ENCODE measurements at places on chromosomes 13 and 19.

GRCh38 chr19:14091081-14091812 is 696 bp upstream of the SAMD1 start:
- DNase-seq, result peak; percentile 94
- no peaks in the 10 kb centered on the region for H3K27me3 ChIP-seq
- H3K36me3 ChIP-seq, result peaks cover 40% of the 10 kb centered on the region
- peaks cover 17% of the 10 kb centered on the region for H3K4me1 ChIP-seq
- H3K27ac ChIP-seq, result peak overlapping the region; percentile 98

GRCh38 chr13:113805431-113806103 is 46.5 kb downstream of the TMEM255B start:
- DNase-seq, result no peak
- peaks cover 2% of the 10 kb centered on the region for H3K36me3 ChIP-seq
- H3K27ac ChIP-seq, result no peak overlapping the region

DNA sequence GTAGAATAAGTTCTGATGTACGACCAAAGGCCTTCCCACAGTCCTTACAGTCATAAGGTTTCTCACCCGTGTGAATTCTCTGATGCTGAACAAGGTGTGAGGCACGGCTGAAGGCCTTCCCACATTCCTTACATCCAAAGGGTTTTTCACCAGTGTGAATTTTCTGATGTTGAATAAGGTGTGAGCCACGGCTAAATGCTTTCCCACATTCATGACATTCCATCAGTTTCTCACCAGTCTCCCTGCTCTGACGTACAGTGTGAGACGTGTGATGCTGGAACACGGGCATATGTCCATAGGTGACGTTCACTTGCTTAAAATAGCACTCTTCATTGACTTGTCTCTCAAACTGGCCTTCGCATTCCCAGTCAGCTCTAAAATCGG is 31.0 kb upstream of the COX7A1 start:
- peaks cover 5% of the 10 kb centered on the region for H3K36me3 ChIP-seq
- H3K27me3 ChIP-seq, result no peaks in the 10 kb centered on the region
- no peak overlapping the region for H3K27ac ChIP-seq
- H3K4me1 ChIP-seq, result no peaks in the 10 kb centered on the region

- peaks cover 19% of the 10 kb centered on the region for H3K36me3 ChIP-seq
- H3K4me1 ChIP-seq, result peaks cover 35% of the 10 kb centered on the region
- H3K4me3 ChIP-seq, result peak overlapping the region; percentile 99
- peaks cover 3% of the 10 kb centered on the region for H3K27me3 ChIP-seq
These were observed 1.7 kb downstream of the ERCC5 start for GRCh38 chr13:102847272-102848234.

DNA sequence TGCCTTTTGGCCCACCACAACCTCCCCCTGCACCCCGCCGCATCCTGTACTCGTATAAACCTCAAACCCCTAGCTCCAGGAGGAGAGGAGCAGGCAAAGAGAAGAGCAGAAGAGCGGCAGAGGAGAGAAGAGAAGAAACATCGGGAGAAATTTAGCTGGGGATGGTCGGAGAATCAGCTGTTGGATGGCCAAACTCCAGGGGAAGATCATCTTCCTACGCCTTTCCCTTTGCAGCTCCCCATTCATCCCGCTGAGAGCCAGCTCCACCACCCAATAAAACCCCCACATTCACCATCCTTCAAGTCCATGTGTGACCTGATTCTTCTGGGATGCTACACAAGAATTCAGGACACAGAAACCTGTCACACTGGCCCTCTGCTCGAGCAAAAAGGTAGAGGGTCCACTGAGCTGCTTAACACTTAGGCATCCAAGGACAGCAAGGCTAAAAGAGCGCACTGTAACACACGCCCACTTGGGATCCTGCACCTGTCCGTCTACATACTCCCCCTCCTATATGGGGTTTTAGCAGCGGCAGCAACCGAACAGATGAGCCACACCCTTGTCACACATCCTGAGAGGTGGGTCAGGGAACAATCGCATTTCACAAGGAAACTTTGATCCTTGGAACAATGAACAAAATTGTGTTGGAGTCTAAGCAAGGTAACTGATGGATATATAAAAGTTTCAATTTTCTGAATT is 51.6 kb upstream of the MIR17HG start:
- H3K4me3 ChIP-seq, result no peak overlapping the region
- H3K4me1 ChIP-seq, result no peaks in the 10 kb centered on the region
- DNase-seq, result no peak
- H3K36me3 ChIP-seq, result no peaks in the 10 kb centered on the region
- peaks cover 10% of the 10 kb centered on the region for H3K27me3 ChIP-seq

GRCh38 chr13:65336087-65336749 is 1893.9 kb downstream of the PCDH9 start:
- H3K27ac ChIP-seq, result no peak overlapping the region
- no peak overlapping the region for H3K4me3 ChIP-seq
- DNase-seq, result no peak
- no peaks in the 10 kb centered on the region for H3K4me1 ChIP-seq
- no peaks in the 10 kb centered on the region for H3K27me3 ChIP-seq

- no peak for DNase-seq
- no peak overlapping the region for H3K4me3 ChIP-seq
- H3K27ac ChIP-seq, result no peak overlapping the region
- peaks cover 15% of the 10 kb centered on the region for H3K4me1 ChIP-seq
These were observed 1.7 kb upstream of the DLEU7 start for GRCh38 chr13:50845211-50845610.

GRCh38 chr19:41228486-41228885 is 9.5 kb downstream of the AXL start:
- no peak overlapping the region for H3K27ac ChIP-seq
- peaks cover 23% of the 10 kb centered on the region for H3K4me1 ChIP-seq
- peaks cover 3% of the 10 kb centered on the region for H3K27me3 ChIP-seq
- no peak for DNase-seq
